DMS153 (cell line): ENCODE measurements at places on chromosomes 7 and 10.

GRCh38 chr10:99560277-99561126, 27.8 kb downstream of the NKX2-3 start:
- DNase-seq: no peak

- no peak for DNase-seq
Measured at GRCh38 chr10:119090026-119090795, 9.6 kb upstream of the EIF3A start.

DNA sequence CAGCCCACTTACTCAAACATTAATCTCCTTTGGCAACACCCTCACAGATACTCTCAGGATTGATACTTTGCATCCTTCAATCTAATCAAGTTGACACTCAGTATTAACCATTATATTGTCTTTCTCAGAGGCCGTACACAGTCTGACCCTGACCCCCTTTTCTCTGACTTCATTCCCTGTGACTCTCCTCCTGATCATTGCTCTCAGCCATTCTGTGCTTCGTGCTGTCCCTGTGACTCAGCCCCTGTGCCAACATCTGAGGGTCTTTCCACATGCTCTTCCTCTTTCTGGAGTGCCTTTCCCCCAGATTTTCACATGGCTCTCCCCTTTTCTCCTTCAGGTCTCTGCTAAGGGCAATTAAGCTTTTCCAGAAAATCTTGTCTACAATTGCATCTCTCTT, 289.0 kb upstream of the PHYHIPL start:
- DNase-seq: no peak

DNA sequence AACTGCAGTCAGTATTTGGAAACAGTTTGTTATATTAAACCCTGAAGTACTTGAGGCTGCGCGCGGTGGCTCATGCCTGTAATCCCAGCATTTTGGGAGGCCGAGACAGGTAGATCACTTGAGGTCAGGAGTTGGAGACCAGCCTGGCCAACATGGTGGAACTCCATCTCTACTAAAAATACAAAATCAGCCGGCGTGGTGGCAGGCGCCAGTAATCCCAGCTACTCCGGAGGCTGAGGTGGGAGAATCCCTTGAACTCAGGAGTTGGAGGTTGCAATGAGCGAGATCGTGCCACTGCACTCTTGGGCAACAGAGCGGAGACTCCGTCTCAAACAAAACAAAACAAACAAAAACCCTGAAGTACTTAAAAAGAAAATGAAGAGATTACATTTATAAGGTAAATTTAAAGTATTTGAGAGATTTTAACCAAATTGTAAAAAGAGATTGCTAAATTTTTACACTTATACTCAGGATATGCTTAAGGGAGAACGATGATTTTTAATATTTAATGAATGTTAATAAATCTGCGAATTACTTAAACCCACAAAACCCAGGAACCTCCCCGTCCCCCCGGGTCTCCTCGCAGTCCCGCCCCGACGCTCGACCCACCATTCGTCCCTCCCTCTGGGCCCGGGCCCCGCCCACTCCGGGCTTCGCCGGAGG, 425 bp upstream of the MTG1 start:
- no peak for DNase-seq

DNA sequence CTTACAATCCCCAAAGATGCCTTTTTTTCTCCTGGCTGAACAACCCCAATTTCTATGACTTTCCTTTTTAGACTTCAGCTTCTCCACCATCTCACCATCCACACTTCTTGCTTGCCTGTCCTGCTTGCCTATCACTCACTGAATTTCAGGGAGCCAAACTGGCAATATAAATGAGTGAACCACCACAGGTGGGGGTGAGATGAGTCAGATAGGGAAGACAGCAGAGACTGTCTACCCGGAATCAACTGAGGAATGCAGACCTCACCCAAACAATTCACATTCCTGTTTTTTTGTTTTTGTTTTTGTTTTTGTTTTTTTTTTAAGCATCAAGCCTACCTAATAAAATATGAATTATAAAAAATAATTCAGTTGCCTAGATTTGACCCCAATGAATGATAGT, 273.8 kb downstream of the NRG3 start:
- DNase-seq: no peak

DNA sequence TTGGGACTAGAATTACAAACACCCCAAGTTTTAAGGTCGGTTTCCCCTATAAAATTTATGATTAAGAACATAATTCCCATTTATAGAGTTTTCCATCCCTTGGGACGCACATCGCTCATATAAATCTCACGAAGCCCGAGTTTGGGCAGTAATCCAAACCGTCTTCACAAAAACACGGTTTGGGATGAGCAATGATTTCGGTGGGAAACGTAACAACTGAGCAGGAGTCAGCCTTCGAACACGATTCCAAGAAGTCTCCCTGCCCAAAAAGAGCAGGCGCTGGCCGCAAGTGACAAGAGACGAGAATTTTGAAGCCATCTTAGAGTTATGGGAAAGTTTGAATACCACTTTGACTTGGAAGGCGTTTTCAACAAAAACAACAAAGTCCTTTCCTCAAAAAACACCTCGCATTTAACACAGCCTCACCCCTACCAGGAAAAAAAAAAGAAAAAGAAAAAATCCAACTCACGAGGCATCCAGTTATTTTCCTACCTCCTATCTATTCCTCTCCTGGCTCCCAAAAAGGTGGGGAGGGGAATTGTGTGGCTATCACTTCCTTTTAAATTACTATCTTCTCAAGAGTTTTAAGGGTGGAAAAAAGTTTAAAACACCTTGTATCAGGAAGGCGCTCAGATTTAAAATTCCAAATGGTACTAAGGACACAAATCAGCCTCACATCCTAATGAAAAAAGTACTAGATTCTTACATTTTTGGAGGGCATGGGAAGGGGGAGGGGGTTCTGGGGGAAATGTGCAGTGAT, 1.6 kb downstream of the SEPHS1 start:
- no peak for DNase-seq

- no peak for DNase-seq
Measured at GRCh38 chr7:42065942-42066341, 171.1 kb downstream of the GLI3 start.

GRCh38 chr10:91591797-91592174, 41.1 kb downstream of the PPP1R3C start:
- DNase-seq: no peak

DNA sequence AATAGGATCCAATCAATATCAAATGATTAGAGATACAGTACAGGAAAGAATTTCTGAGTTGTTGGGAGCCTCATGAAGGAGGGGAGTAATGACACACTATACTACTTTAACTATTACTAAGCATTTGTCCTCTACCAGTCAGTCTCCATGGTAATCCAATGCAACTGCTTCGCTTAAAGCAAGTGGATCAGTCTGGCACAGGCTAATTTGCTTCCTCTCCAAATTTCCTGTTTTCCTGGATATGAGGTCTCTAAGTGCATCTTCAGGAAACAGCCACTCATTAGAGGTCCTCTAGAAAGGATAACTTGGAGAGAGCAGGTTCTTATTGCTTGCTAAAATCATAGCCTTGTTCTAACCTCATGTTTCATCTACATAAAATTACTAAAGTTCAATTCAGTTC, 8.4 kb upstream of the SEPTIN7 start:
- DNase-seq: no peak

GRCh38 chr10:65017523-65017922, 1496.3 kb downstream of the REEP3 start:
- DNase-seq: no peak

GRCh38 chr7:53151496-53151895, 116.1 kb downstream of the POM121L12 start:
- no peak for DNase-seq

DNA sequence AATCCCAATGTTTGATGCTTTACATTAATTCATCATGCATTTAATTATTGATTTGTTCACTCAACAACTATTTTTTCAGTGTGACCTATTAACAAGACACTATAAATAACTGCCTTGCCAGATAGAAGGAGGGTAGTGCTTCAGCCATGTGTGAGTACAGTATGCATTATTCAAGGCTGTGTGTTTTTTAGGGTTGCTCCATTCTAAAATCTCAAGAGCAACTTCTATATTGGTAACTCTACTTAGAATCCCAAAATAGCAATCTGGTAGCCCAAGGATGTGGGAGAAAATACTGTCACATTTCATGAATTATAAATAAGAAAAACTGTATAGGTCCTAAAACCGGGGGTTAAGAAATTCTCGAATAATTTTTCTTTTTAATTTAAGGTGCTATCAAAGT, 69.9 kb downstream of the ENO4 start:
- DNase-seq: no peak

- DNase-seq: no peak
Measured at GRCh38 chr10:25104441-25104840, 70.4 kb upstream of the GPR158 start.

DNA sequence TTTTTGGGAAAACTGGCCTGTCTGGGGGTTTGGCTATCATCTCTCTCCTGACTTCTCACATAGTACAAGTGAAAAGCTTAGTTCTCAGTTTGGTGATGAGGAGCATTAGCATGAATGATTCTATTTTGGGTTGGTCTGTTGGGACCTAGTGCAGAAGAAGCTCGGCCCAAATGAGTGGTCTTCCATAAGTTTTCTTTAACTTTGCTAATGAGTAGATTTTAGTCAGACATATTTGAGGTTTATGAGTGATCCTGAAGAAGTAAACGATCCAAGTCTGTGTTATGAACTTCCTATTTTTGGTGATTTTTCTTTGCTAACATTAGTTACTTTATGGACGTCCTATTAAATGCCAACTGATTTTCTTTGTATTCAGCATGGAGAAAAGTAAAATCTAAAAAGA, 51.7 kb upstream of the CALD1 start:
- DNase-seq: no peak

GRCh38 chr7:112414855-112415490, 35.3 kb upstream of the IFRD1 start:
- DNase-seq: peak; percentile 39
